ENCODE measurements at places on chromosomes 12 and 14.

DNA sequence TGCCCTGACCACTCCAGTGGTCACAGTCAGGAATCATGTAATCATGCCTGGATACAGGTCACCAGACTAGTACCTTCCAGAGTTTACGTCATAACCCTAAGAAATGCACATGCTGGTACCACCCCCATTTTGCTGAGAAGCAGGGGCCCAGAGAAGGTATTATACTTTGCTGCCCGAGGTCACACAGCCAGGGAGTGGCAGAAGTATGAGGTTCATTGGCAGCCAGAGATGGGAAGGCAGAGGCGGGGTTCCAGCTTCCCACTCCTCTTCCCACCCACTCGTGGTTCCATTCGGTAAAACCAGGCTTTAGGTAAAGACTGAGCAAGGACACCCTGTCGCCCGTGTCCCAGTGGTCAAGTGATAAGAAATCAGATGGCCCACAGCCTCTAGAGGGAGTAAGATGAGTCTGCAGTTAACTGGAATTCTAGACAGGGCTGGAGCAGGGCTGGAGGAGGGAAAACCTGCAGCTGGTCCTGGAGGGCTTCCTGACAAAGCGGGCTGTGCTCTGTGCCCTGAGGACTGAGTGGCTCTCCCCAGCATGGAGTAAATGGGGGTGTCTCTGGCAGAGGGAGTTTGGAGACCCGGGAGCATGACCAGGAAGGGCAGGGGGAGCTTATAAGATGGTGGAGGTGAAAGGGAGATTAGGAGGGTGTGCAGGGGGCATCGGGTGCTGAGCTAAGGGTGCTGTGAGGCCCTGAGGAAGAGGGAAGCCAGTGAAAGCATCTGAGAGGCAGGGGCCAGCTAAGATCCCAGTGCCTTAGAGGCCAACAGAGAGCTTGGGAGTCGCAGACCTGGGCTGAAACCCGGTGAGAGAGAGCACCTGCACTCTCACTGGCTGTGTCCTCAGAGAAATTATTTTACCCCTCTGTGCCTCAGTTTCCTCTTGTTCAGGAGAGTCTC lies 5.7 kb downstream of the FAM222A start:
- DNase-seq = no peak

GRCh38 chr12:6950401-6950801 lies 755 bp upstream of the PTPN6 start:
- DNase-seq = no peak

DNA sequence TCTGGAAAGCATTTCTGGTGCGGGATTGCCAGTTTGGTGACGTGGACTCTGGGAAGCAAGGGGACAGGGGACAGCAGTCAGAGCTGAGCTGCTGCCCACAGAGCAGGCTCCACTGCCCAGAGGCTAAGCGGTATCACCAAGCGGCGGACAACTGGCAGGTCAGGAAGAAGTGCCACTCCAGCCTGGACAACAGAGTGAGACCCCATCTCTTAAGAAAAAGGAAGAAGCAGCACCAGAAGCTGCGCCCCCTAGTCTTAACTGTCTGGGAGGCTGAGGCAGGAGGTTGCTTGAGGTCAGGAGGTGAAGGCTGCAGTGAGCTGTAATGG lies 31.8 kb upstream of the MMP17 start:
- DNase-seq = no peak

- DNase-seq = no peak
Measured at GRCh38 chr14:35643513-35643912, 109.5 kb downstream of the INSM2 start.

DNA sequence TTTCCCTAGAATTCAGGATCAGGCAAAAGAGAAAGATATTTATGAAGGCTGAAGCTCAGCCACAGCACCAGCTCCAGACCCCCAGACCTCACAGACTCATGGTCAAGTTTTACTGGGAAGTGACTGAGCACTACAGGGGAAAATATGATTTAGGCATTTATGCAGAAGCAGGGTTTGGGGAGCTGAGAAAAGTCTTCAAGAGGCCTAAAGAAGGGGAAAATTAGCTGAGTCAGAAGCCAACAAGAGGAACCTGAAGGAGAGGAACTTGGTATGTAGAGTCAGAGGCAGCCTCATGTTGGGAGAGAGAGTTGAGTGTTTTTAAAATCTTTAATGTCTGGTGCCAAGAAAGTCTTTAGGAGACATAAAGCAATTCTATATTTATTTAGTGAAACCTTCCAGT lies 63.0 kb downstream of the FOS start:
- no peak for DNase-seq

GRCh38 chr14:68379510-68380328 lies 413.1 kb downstream of the ZFP36L1 start:
- no peak for DNase-seq

DNA sequence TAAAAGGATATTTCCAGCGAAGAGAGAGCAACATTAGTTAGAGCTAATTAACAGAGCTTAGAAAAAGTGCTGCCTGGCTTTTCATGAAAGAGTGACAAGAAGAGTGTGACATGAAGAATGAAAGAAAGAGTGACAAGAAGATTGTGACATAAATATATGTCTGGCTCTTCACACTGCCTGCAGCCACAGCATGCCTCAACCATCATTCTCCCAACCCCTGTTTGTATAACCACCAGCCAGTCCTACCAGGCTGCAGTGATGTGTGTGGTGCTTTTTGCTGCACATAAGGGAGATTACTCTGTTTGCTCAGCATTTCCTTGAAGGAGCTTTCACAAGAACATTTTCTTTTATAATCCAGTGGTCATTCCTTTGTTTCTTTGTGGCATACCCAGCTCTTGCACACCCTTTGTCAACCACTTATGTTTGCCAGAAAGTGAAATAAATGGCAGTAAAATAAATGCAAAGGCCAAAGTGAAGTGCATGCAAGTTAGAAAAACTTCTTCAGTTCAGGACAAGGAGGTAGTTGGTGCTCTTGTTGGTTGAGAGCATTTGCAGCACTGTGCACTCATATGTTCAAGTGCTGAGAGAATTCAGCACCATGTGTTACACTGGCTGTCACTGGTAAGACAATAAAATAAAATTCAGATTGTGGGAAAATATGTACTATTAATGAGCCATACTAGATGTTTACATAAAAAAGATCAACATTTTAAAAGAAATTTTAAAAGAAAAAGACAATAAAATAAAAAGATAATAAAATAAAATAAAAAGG lies 50.6 kb downstream of the KIF21A start:
- no peak for DNase-seq

GRCh38 chr14:94170136-94170535 lies 4.0 kb upstream of the PPP4R4 start:
- no peak for DNase-seq

DNA sequence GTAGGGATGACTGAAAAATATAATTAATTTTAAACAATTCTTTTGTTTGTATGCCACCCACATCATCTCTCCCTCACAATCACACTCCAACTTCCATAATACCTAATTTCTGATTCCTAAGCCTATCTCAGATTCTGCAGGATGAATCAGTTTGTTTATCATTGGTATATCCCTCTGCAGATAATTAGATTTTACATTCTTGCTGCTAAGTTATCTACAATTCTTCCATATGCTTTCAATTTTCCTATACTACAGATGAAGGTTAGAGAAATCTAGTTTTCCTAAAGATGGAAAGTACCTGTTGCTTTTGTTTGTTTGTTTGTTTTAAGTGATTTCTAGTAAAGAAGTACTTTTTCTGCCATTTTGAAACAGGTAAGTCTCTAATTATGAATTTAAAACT lies 105.3 kb downstream of the ANKS1B start:
- DNase-seq = no peak

GRCh38 chr14:87960013-87960787 lies 32.8 kb downstream of the GALC start:
- no peak for DNase-seq

- no peak for DNase-seq
Measured at GRCh38 chr12:94070520-94070919, 77.9 kb upstream of the PLXNC1 start.

DNA sequence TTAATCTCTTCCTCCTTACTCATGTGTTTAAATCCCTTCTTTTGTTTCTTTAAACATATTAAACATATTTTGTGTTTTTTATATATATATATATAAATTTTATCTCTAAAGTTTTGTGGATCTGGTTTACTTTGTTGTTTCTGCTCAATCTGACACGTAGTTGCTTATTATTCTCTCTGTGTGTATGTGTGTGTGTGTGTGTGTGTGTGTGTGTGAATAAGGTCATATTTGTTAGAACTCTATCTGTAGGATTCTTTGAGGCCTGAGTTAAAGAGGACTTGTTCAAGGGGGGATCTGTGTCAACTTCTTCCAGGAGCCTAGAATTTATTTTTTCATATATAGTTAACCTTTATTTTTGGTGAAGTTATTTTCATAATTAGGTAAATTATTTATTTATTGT lies 2.7 kb downstream of the GPR65 start:
- no peak for DNase-seq
